AG04450 (cell line): ENCODE measurements at places on chromosomes 3 and 15.

DNA sequence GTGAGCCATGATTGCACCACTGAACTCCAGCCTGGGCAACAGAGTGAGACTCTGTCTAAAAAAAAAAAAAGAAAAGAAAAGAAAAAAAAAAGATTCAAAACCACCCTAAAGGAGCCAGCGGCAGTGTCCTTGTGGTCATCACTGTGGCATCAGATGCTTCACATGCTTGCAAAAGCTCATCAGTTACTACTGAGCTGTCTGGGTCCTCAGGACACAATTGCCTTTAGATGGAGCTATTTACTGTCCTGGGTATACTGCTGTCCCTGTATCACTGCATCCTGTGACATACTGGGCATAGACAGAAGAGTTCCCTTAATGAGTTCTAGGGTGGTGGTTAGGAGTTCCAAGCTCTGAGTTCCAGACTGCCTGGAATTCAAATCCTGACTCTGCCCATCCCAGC, 85.8 kb downstream of the LINGO1 start:
- DNase-seq: no peak

DNA sequence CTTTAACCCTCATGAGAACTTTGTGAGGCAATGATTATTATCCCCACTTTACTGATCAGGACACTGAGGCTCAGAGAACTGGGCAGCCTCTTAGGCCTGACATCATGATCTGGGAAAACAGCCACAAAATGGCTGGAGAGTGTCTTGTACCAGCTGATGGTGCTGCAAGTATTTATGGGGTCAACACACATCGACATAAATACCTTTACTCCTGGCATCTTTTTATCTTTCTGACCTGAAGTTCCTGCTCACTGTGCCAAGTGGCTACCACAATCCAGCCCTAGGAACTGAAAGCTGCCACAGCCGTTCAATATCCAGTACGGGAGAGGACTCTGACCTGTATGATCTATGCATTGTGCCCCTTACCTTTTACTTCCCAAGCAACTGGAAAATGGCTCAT, 29.2 kb upstream of the MUC13 start:
- no peak for DNase-seq

DNA sequence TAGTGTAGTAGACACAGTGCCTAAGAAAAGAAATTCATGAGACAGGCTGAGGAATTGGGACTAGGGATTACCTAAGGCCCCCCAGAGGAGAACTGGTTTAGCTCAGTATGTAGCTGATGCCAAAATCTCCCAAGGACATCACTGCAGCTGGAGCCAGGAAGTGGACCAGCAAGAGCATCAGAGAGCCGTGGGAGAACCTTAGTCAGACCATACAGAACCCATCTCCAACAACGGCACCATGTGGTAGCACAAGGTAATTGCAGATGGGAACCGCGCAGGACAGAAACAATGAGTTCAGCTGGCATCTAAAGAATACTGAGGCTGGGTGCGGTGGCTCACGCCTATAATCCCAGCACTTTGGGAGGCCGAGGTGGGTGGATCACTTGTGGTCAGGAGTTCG, 81.7 kb downstream of the WNT5A start:
- DNase-seq: no peak

DNA sequence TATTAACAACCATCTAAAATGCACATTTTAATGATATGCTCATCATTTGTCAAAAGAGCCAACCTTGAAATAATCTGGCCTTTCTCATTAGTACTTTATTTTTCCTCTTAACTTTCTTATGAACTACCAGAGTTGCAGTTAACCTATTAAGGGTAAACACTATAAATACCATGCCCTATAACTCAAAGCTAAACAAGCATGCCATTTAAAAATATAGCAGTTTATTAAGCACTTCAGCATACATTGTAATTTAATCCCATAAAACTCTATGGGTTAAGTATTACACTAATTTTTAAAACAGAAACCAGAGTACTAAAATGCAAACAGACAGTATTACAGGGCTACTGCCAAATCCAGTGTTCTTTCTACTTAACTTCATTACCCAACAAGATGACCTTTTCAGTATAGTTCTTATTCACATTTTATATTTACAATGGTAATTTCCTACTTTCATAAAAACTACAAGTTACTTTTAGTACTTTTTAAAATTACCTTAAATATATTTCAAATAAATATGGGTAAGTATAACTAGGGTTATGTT, 11.8 kb downstream of the NPTN start:
- DNase-seq: no peak

DNA sequence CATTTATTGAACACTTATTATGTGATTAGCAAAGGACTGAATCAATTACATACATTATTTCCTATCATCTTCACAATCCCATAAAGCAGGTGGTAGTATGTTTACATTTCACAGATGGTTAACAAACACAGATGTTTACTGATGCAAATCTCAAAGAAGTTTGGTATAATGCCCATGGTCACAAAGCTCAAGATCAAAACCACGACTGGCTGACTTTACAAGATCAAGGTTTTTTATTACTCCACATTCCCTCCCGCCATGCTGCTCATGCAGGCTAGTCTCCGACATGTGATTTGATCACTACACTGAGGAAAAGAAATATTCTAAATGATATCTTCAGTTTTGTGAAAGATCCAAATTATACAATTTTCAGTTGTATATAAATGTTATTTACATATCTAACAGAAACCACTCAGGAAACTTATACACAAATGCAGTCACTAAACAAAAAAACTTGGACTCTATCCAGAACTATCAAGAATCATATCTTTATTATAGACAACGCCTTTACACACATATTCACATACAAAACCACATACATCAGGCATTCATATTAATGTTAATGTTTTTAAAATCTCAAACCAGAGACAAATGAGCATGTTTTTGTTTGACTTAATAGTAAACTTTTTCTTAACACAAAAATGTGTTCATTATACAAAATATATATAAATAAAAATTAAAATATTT, 235.5 kb downstream of the SCAPER start:
- DNase-seq: no peak

DNA sequence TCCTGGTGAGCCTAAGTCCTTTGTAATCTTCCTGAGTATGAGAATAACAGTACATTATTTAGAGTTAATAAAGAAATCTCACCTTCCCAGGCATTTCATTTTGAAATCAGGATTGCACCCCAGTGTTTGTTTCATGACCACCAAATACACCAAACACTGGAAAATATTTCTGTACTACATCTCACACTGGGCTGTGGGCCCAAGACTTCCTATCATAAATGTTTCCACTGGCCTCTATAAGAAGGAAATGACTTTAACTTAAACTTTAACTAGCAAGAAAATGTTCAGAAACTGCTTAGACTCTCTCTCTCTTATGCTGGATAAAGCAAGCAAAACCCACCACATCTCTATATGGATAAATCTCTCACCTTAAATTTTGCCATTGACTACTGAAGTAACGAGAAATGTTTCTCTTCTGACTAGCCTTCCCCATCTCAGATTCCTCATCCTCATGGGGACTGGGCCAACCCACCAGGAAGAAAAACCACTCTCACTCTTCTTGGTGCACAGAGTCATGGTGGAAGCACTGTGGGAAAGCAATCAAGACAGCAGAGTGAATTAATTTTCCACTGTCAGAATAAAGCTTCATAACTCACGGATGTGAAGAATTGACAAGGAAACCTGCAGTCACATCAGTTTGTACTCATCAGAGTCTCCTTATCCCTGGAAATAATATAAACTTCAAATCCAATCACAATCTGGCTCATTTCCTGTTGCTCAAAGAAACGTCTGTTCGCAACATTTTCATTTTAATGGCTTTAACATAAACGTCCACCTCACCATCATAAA, 859.6 kb downstream of the EPHA3 start:
- DNase-seq: no peak

DNA sequence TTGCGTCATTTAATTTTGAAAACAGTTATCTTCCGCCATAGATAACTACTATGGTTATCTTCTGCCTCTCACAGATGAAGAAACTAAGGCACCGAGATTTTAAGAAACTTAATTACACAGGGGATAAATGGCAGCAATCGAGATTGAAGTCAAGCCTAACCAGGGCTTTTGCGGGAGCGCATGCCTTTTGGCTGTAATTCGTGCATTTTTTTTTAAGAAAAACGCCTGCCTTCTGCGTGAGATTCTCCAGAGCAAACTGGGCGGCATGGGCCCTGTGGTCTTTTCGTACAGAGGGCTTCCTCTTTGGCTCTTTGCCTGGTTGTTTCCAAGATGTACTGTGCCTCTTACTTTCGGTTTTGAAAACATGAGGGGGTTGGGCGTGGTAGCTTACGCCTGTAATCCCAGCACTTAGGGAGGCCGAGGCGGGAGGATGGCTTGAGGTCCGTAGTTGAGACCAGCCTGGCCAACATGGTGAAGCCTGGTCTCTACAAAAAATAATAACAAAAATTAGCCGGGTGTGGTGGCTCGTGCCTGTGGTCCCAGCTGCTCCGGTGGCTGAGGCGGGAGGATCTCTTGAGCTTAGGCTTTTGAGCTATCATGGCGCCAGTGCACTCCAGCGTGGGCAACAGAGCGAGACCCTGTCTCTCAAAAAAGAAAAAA, 1.2 kb downstream of the B2M start:
- peak; percentile 50 for DNase-seq

GRCh38 chr15:71600237-71600636, 210.1 kb upstream of the NR2E3 start:
- no peak for DNase-seq

DNA sequence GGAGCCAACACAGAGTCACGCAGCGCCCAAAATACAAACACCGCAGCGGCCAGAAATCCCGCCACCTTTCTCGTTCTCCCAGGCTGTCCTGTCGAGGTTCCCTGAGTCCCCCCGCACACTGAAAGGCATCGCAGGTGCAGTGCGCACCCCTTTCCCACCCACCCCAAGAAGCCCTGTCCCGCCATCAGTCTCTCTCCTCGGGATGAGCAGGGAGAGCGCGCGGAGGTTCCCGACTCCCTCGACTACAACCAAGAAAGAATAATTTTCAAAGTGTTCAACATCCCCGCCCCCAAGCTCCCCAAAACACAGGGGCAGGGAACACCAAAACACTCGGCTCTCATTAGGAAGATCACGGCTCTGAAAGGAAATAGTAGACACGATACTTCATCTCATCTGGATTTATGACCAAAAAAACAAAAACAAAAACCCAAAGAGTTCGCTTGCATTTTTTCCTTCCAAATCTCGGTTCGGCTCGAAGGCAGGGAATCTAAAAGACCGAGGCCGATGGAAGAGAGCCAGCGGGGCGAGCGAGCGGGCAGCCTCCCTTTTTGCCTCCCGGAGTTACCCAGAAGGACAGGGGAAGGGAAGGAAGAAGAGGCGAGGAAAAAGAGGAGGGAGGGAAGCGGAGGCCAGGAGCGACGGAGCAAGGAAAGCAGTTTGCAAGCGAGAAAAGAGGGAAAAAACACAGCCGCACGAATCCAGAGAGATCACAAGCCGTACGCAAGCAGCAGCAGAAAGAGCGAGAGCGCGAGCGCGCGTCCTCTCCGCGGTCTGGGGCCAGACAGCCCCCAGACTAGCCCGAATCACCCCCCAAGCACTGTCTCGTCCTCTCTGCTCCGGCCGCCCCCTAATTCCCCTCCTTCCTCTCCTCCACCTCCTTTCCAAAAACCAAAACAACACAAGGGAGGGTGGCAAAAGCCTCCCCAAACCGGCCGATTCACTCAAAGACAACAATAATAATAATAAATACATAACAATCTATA, 808 bp downstream of the BCL6 start:
- no peak for DNase-seq

DNA sequence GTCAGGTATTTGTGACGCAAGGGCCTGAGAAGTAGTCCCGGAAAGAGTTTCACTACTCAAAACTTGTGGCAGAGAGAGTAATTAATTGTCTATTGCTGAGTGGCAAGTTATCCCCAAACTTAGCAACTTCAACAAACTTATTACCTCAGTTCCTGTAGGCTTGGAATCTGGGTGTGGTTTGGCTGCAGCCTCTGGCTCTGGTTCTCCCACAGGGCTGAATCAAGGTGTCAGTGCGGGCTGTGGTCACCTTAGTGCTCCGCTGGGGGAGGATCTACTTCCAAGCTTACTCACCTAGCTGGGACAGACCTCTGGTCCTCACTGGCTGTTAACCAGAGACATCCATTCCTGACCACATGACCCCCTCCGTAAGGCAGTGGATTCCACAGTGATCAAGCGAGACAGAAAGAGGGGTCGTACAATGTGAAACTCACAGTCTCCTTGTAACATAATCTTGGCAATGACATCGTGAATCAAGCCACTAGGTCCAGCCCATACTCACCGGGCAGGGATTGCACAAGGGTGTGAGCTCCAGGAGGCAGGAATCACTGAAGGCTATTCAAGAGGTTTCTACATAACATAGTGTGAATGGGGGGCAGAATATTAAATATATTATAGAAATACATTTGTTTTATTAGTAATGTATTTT, 138.3 kb downstream of the RYR3 start:
- no peak for DNase-seq
